Stomach (tissue), 19 donors: ENCODE measurements at places on chromosomes 1 and 21. TPM values are rescaled to one million over a fixed set of nuclear protein-coding genes. Genes with fewer than 3 reads are reported as not detected.

GRCh38 chr1:111754984-111755330, 744 bp upstream of the DDX20 start:
- no peaks in the 10 kb centered on the region for H3K27me3 ChIP-seq
- peaks cover 16% of the 10 kb centered on the region for H3K4me1 ChIP-seq
- peak; percentile 44 for DNase-seq
- H3K4me3 ChIP-seq: peak overlapping the region; percentile 81

- DNase-seq: no peak
- H3K27me3 ChIP-seq: no peaks in the 10 kb centered on the region
- H3K4me1 ChIP-seq: peaks cover 7% of the 10 kb centered on the region
- no peak overlapping the region for H3K4me3 ChIP-seq
These were observed 222.5 kb downstream of the SLC45A1 start for GRCh38 chr1:8540261-8540941.

Gene NECTIN4
- total RNA-seq: 11.0 TPM

DNA sequence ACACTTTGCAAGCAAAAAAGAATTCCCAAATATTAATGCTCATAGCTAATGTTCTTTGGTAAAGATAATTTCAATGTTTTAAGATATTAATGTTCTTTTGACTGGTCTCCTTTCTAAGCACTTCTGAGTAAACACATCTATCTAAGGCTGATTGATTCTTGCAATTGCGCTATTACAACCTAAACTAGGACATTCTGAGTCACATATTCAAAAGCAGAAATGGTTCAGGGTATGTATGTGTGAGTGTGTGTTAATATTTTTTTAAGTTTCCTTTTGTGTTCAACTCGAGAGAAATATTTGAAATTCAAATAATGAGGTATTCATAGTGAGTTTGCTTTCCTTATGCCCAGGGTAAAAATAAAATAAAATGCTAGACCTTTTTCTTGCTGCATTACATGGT, 203.6 kb upstream of the GRIK3 start:
- no peak overlapping the region for H3K27ac ChIP-seq
- no peak overlapping the region for H3K4me3 ChIP-seq
- H3K4me1 ChIP-seq: no peaks in the 10 kb centered on the region
- H3K36me3 ChIP-seq: no peaks in the 10 kb centered on the region

- no peak overlapping the region for H3K27ac ChIP-seq
- no peak overlapping the region for H3K4me3 ChIP-seq
- H3K27me3 ChIP-seq: no peaks in the 10 kb centered on the region
- H3K36me3 ChIP-seq: no peaks in the 10 kb centered on the region
- no peaks in the 10 kb centered on the region for H3K4me1 ChIP-seq
These were observed 167.7 kb upstream of the TNR start for GRCh38 chr1:175911138-175911537.

- H3K36me3 ChIP-seq: no peaks in the 10 kb centered on the region
- peaks cover 9% of the 10 kb centered on the region for H3K4me1 ChIP-seq
- no peak for DNase-seq
- no peaks in the 10 kb centered on the region for H3K27me3 ChIP-seq
- H3K4me3 ChIP-seq: no peak overlapping the region
These were observed 24.8 kb upstream of the MUTYH start for GRCh38 chr1:45365051-45365450.

- H3K27me3 ChIP-seq: no peaks in the 10 kb centered on the region
- H3K4me3 ChIP-seq: no peak overlapping the region
- H3K4me1 ChIP-seq: no peaks in the 10 kb centered on the region
- DNase-seq: peak; percentile 85
- no peak overlapping the region for H3K27ac ChIP-seq
These were observed 164.4 kb upstream of the PALMD start for GRCh38 chr1:99481391-99481996.

GRCh38 chr1:165842023-165842670, 14.7 kb downstream of the UCK2 start:
- DNase-seq: no peak
- H3K4me3 ChIP-seq: no peak overlapping the region
- peaks cover 77% of the 10 kb centered on the region for H3K4me1 ChIP-seq
- H3K27ac ChIP-seq: no peak overlapping the region

GRCh38 chr1:151811181-151811580, 6.0 kb upstream of the LINGO4 start:
- H3K27me3 ChIP-seq: no peaks in the 10 kb centered on the region
- no peak for DNase-seq
- no peaks in the 10 kb centered on the region for H3K4me1 ChIP-seq
- H3K27ac ChIP-seq: no peak overlapping the region

- H3K4me3 ChIP-seq: no peak overlapping the region
- no peak for DNase-seq
- no peaks in the 10 kb centered on the region for H3K36me3 ChIP-seq
- H3K4me1 ChIP-seq: no peaks in the 10 kb centered on the region
These were observed 517.6 kb downstream of the PTPRU start for GRCh38 chr1:29753771-29754572.

Gene ERICH3
- total RNA-seq: not detected

Gene OPN3
- total RNA-seq: not detected

GRCh38 chr1:156583821-156584622, 4.5 kb downstream of the TTC24 start:
- H3K36me3 ChIP-seq: no peaks in the 10 kb centered on the region
- H3K4me1 ChIP-seq: peaks cover 9% of the 10 kb centered on the region
- DNase-seq: peak; percentile 92
- H3K4me3 ChIP-seq: no peak overlapping the region
- no peak overlapping the region for H3K27ac ChIP-seq

- peak overlapping the region; percentile 78 for H3K27ac ChIP-seq
- no peaks in the 10 kb centered on the region for H3K36me3 ChIP-seq
- no peaks in the 10 kb centered on the region for H3K27me3 ChIP-seq
- H3K4me3 ChIP-seq: peak overlapping the region; percentile 50
- DNase-seq: no peak
- peaks cover 50% of the 10 kb centered on the region for H3K4me1 ChIP-seq
These were observed 584 bp upstream of the FGR start for GRCh38 chr1:27635396-27636142.

- H3K27ac ChIP-seq: peak overlapping the region; percentile 98
- no peak for DNase-seq
- H3K4me3 ChIP-seq: peak overlapping the region; percentile 63
- no peaks in the 10 kb centered on the region for H3K27me3 ChIP-seq
- H3K4me1 ChIP-seq: peaks cover 45% of the 10 kb centered on the region
These were observed 796 bp upstream of the RBM8A start for GRCh38 chr1:145927916-145928643.

GRCh38 chr1:67948151-67949080, 102.0 kb downstream of the DIRAS3 start:
- no peaks in the 10 kb centered on the region for H3K36me3 ChIP-seq
- no peak for DNase-seq
- H3K27ac ChIP-seq: no peak overlapping the region
- peaks cover 21% of the 10 kb centered on the region for H3K4me1 ChIP-seq

DNA sequence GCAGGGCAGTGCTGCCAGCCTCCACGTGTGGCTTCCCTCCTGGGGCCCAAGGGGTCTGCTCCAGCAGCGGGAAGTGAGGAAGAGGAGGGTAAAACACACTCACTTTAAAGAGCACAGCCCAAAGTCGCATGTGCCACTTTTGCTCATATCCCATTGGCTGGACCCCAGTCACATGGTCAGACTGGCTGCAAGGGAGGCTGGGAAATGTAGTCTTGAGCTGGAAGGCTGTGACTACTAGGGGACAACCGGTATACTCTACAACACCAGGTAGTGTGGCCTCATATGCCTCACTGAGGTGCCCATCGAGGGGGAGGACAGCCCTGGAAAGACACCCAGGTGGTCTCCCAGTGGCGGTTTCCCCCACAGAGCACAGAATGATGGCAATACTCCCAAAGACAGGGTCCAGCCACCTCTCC, 45.2 kb downstream of the CAMK2N1 start:
- no peaks in the 10 kb centered on the region for H3K4me1 ChIP-seq
- H3K4me3 ChIP-seq: no peak overlapping the region
- no peaks in the 10 kb centered on the region for H3K36me3 ChIP-seq
- H3K27ac ChIP-seq: no peak overlapping the region

DNA sequence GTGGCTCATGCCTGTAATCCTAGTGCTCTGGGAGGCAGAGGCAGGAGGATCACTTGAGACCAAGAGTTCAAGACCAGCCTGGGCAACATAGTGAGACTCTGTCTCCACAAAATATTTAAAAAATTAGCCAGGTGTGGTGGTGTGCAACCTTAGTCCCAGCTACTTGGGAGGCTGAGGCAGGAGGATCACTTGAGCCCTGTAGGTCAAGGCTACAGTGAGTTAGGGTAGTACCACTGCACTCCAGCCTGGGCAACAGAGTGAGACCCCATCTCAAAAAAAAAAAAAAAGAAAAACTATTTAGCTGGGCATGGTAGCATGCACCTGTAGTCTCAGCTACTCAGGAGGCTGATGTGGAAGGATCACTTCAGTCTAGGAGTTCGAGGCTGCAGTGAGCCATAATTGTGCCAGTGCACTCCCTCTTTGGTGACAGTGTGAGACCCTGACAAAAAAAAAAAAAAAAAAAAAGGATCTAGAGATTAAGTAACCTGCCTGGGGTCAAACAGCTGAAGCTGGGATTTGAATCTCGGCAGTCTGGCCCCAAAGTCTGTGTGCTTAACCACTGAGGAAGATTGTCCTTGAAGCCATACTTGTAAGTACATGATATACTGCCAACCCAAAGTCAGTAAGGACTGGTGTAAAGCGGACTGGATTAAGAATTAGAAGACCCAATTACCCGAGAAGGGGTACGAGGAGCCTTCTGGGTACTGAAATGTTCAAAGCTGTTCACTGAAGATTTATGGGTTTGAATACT, 31.8 kb downstream of the LRRN2 start:
- H3K27ac ChIP-seq: no peak overlapping the region
- H3K27me3 ChIP-seq: peaks cover 5% of the 10 kb centered on the region
- no peak overlapping the region for H3K4me3 ChIP-seq
- DNase-seq: no peak

- no peaks in the 10 kb centered on the region for H3K4me1 ChIP-seq
- no peak overlapping the region for H3K4me3 ChIP-seq
- H3K36me3 ChIP-seq: no peaks in the 10 kb centered on the region
- no peak overlapping the region for H3K27ac ChIP-seq
- H3K27me3 ChIP-seq: no peaks in the 10 kb centered on the region
- DNase-seq: no peak
These were observed 170.5 kb downstream of the FOXD2 start for GRCh38 chr1:47608296-47608875.

DNA sequence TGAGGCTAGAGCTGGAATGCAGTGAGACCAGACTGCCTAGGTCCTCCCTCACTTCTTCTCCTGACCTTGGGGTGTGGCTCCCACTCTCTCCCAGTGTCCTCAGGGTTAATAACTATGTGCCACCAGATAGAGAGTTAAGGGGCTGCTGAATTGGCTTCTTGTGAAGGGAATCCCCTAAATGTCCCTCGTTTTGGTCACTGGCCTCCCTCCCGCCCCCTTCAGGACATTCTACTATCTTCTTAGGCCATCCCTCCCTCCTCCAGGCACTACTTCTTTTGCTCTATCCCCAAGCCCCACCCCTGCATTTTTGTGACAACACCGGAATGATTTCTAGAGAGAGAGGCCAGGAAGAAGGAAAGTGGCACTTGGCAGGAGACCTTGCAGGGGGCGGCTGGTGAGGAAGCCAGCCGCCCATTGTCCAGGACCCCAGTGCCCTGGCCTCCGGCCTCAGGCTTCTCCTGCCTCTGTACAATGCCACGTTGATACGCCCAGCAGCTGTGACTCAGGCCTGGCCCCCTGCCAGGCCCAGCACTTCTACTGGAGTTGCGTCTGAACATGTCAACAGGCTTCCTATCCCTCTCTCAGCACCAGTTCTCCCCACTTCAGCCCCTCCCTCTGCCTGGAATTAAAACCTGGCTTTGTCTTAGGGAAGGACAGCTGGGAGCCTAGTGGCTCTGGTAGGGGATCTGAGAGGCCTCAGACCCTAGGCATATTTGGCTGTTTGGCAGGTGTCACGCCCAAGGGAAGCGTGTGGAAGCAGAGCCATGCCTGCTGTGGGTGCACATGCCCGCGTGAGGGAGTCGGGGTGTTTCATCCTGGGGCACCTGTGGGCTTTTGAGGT, 9.1 kb downstream of the LMNA start:
- peaks cover 19% of the 10 kb centered on the region for H3K36me3 ChIP-seq
- no peaks in the 10 kb centered on the region for H3K27me3 ChIP-seq
- peak overlapping the region; percentile 15 for H3K4me3 ChIP-seq
- H3K4me1 ChIP-seq: peaks cover 98% of the 10 kb centered on the region

DNA sequence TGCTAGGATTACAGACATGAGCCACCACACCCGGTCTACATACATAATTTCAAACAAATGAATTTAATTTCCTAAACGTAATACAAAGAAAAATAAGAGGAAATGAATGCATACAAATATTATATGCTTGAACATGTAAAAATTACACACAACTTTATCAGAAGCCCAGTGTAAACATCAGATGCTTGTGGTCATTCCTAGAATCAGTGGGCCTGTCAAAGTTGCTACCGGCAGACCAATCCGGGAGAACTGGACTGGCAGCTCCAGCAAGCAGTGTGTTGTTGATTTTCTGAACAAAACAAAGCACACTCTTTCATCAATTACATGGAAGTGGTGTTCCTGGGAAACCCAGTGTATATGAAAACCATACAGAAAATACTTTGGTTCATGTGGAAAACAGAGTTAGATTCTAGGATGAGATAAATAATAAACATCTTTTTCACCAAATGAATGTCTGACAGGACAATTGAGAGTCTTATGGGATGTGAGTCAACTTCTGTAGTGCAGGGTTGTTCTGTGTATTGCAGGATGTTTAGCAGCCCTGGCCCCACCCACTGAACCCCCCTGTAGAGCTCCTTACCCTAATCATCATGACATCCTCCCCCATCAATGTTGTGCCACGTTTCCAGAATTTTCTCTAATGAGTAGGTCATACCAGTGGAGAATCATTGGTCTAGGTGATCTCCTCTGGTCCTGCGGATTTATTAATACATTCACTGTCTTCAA, 33.8 kb downstream of the MFSD2A start:
- H3K4me1 ChIP-seq: peaks cover 9% of the 10 kb centered on the region
- no peak overlapping the region for H3K4me3 ChIP-seq
- H3K27ac ChIP-seq: peak overlapping the region; percentile 74
- no peaks in the 10 kb centered on the region for H3K36me3 ChIP-seq

- no peak overlapping the region for H3K4me3 ChIP-seq
- H3K27me3 ChIP-seq: no peaks in the 10 kb centered on the region
- DNase-seq: no peak
- no peak overlapping the region for H3K27ac ChIP-seq
These were observed 1.2 kb upstream of the ADORA1 start for GRCh38 chr1:203126151-203126865.

DNA sequence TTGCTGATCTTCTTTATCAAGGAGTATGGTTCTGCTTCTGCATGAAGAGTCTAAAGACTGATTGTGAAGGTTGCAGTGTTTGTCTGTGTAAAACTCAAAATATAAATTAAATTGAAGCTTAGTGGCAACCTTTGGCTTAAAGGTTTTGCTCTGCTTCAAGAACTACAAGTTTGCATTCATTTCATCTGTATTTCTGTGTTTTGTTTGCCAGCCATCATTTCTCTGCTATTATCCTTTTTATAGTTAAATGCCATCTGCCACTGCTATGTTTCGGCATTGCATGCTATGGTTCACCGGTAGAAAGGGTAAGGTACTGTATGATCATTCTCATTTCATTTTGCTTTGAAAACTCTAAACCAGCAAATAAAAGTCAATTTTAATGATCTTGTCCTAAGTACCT, 52.9 kb downstream of the OSBPL9 start:
- DNase-seq: no peak
- H3K4me3 ChIP-seq: no peak overlapping the region
- no peak overlapping the region for H3K27ac ChIP-seq
- H3K27me3 ChIP-seq: no peaks in the 10 kb centered on the region
- H3K36me3 ChIP-seq: no peaks in the 10 kb centered on the region

Gene USH2A
- total RNA-seq: not detected

- H3K36me3 ChIP-seq: no peaks in the 10 kb centered on the region
- no peaks in the 10 kb centered on the region for H3K27me3 ChIP-seq
- no peak overlapping the region for H3K27ac ChIP-seq
These were observed 33.3 kb upstream of the BECN2 start for GRCh38 chr1:241924080-241924808.
